Ecto neural progenitor cell (in vitro differentiated cells): ENCODE measurements at places on chromosomes 4 and X.

GRCh38 chr4:1842993-1843448 is 12.9 kb downstream of the LETM1 start:
- no peak for DNase-seq

- DNase-seq = no peak
These were observed 6.3 kb upstream of the LETM1 start for GRCh38 chr4:1862055-1862911.

DNA sequence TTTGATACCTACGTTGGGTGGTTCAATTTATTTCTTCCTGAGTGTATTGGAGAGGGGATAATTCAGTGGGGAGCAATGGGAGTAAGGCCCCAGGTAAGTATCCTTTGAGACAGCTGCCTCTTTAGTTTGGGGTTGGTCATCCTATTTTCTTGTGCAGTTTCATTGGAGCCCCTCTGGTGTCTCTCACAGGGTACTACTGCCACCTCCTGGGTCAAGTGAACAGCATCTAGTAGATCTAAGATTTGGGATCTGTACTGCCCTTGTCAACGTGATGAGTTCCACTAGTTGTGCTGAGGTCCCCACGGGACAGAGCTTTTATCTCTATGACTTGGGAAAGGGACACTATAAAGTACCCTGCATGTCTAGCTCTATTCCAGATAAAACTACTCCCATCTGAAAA is 80.6 kb downstream of the PBDC1 start:
- no peak for DNase-seq

DNA sequence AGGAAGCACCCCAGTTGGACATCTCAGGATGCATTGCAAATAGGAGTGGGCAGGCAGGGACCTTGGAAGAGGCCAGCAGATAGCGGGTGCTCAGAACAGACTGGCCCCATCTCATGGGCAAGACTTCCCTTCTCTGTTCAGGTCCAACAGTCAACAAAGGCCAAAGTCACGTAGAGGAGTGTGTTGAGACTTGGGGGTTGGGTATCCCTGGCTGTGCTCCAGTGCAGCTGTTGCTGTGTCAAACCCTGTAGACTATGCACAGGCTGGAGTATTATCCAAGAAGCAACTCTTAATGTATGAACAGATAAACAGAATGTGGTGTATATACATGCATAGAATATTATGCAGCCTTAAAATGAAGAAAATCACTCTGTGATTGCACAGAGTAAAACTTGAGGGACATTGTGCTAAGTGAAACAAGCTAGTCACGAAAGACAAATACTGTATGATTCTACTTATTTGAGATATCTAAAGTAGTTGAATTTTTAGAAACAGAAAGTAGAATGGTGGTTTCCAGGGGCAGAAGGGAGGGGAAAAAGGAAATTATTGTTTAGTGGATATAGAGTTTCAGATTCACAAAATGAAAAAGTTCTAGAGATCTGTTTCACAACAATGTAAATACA is 192.1 kb upstream of the LCORL start:
- no peak for DNase-seq

DNA sequence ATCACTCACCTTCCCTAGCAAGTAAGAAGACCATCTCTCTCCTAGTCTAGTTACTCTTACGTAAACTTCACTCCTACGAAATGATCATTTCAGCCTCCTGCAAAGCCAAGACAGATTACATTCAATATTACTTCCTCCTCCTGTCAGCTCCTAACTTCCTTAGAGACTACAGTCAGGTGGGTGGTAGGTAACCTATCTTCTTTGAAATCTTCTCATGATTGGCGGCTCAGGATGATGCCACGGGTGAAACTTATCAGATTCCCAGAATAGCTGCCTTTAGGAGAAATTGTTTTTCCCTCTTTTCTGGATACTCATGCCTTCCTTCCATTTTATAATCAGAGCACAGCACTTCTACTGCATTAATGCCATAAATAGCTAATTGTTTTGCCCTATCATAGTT is 744.8 kb upstream of the HS3ST1 start:
- no peak for DNase-seq

GRCh38 chr4:85531560-85532341 is 56.8 kb downstream of the ARHGAP24 start:
- DNase-seq = no peak

GRCh38 chrX:119871245-119871598 is 311 bp downstream of the RNF113A start:
- DNase-seq = no peak

DNA sequence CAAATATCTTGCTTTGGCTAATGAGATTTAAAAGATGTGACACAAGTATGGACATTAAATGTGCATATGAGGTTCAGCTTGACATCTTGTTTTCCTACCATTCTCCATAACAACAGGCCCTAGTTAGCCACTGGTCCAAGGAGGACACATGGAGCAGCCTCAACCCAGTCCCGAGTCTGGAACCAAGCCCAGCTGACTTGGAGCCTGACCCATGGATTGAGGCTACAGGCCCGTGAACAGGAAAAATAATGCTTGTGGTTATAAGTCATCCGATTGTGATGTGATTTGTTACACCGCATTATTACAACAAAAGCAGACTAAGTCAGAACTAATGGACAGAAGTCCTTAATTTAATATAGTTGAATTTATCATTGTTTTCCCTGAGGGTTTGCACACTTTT is 123.2 kb upstream of the BANK1 start:
- no peak for DNase-seq

DNA sequence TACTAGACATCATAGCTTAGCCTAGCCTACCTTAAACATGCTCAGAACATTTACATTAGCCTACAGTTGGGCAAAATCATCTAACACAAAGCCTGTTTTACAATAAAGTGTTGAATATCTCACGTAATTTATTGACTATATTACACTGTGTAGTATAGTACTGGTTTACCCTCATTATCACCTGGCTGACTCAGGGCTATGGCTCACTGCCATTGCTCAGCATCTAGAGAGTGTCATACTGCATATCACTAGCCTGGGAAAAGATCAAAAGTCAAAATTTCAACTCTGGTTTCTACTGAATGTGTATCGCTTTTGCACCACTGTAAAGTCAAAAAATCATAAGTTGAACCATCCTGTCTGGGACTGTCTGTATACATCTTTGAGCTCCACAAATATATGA is 78.6 kb downstream of the CEP44 start:
- DNase-seq = no peak

DNA sequence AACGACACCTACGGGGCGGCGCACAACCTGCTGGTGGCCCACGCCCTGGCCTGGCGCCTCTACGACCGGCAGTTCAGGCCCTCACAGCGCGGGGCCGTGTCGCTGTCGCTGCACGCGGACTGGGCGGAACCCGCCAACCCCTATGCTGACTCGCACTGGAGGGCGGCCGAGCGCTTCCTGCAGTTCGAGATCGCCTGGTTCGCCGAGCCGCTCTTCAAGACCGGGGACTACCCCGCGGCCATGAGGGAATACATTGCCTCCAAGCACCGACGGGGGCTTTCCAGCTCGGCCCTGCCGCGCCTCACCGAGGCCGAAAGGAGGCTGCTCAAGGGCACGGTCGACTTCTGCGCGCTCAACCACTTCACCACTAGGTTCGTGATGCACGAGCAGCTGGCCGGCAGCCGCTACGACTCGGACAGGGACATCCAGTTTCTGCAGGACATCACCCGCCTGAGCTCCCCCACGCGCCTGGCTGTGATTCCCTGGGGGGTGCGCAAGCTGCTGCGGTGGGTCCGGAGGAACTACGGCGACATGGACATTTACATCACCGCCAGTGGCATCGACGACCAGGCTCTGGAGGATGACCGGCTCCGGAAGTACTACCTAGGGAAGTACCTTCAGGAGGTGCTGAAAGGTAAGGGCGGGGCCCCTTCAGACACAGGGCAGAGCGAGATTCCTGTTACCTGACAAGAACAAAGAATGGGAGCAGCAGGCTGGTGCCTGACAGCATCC is 11.7 kb downstream of the RPL9 start:
- peak; percentile 79 for DNase-seq

- DNase-seq = peak; percentile 64
These were observed 167.1 kb downstream of the NSUN7 start for GRCh38 chr4:40916880-40917279.

GRCh38 chr4:101604976-101605375 is 185.6 kb upstream of the BANK1 start:
- DNase-seq = no peak

- DNase-seq = no peak
These were observed 1729.3 kb downstream of the C4orf33 start for GRCh38 chr4:130825284-130825683.

DNA sequence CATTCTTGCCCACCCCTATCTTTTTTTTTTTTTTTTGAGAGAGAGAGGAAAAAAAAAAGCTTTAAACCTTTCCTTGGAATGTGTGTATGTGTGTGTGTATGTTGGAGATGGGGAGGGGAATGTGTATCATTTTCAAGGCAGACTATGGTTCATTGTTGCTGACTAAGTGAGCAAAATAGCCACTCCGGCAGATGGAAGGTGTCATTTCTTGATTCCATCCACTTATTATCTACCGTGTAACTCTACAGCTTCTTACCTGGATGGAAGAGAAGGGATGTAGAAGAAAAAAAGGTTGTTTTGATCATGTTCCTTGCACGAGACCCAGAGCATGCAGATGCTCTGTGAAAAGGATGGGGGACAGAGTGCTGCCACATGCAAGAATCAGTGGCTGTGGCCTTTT is 5.9 kb upstream of the GK2 start:
- DNase-seq = no peak

GRCh38 chr4:90950385-90950841 is 823.2 kb downstream of the CCSER1 start:
- no peak for DNase-seq

DNA sequence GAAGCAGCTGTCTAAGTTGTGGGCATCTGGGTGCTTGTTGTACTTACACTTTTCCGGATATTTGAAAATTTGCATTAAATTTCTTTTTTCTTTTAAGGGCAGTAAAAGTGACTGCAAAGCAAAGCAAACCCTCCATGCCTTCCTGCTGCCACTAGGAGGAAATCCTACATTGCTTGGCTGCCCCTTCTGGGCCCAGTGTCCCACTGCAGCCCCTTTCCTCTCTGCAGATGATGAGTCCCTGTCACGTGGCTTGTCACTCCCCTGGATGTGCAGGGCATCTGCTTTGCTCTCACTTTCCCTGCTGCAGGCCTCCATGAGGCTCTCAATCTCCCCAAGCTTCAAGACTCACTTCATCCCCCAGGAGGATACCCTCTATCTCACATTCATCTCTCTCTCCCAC is 12.7 kb downstream of the TSR2 start:
- peak; percentile 51 for DNase-seq

- no peak for DNase-seq
These were observed 568.8 kb upstream of the TENM3 start for GRCh38 chr4:181674315-181674875.

- DNase-seq = no peak
These were observed 100.0 kb downstream of the DOCK11 start for GRCh38 chrX:118595501-118596042.

- no peak for DNase-seq
These were observed 90.7 kb upstream of the PCDH18 start for GRCh38 chr4:137623013-137623412.

GRCh38 chr4:152901205-152901604 is 34.9 kb upstream of the FHDC1 start:
- no peak for DNase-seq

GRCh38 chr4:176806778-176807375 is 14.2 kb upstream of the VEGFC start:
- DNase-seq = no peak

DNA sequence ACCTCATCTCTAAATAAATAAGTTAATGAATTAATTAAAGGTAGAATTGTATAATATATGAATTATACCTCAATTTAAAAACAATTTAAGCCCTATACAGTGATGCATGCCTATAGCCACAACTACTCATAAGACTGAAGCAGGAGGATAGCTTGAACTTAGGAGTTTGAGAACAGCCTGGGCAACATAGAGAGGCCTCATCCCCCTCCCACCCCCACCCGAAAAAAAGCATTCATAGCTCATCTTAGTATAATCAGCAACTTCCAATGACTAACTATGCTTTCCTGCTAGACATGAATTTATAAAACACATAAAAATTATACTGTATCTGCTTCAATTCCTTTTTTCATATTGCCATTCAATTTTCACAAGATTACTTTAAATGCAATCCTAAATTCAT is 1.6 kb downstream of the LRBA start:
- no peak for DNase-seq

- DNase-seq = no peak
These were observed 776.6 kb downstream of the RAB28 start for GRCh38 chr4:12707381-12708175.

DNA sequence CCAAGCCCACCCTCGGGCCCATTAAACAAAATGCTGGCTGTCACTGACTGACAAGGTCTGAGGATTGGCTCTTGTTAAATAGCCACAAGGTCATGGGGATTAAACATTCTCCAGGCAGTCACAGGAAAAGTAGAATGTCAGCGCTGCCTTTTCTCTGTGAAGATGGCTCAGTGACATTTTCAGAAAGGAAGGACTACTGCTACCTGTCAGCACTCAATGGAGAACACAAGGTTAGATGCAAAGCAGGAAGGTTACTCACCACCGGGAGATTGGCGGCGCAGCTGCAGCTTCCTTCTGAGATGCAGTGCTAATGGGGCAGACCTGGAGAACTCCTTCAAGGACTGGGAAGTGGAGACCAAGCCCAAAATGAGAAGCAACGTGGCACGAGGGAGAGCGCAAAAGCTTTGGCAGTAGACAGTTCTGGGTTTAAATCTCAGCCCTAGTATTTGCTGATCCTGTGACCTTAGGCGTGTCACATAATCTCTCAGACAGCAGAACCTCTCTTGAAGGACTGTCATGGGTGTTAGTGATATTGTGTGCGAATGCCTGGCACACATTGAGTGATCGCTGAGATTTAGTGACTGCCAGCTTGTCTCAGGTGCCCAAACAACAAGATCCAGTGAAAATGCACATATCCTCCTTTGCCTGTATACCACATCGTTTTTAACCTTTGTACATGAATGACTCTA is 213.1 kb upstream of the BOD1L1 start:
- no peak for DNase-seq

DNA sequence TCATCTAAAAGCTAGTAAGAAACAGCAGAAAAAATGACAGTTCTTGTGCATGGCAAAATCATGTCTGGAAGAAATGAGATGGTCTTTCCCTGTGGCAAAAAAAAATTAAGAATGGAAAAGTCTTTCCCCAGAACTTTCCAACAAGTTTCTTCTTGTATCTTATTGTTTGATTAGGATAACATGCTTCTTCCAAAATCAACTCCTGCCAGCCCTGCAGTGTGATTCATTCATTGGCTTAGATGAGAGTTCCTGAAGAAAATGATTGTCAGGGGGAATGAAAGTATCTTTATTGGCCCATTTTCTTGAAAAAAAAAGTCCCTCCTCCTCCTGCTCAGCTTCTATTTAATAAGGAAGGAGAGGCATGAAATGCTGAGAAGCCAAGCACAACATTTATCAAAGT is 407.7 kb downstream of the ARAP2 start:
- no peak for DNase-seq

- DNase-seq = no peak
These were observed 166.4 kb downstream of the ARHGAP6 start for GRCh38 chrX:11499076-11500044.

DNA sequence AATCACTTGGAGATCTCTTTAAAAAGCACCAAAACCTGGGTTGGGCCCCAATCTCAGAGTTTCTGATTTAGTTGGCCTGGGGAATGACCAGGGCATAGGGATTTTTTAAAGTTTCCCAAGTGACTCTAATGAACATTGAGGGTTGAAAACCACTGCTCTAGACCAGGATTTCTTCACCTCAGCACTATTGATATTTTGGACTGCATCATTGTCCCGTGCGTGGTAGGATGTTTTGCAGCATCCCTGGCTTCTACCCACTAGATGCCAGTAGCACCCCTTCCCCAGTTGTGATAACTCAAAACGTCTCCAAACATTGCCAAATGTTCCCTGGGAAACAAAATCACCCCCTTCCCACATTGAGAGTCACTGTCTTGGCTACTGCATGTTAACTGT is 61.8 kb downstream of the ATXN3L start:
- DNase-seq = no peak

- no peak for DNase-seq
These were observed 150.6 kb downstream of the CEP135 start for GRCh38 chr4:56099378-56099786.
